ENCODE measurements at places on chromosomes 4 and X.

DNA sequence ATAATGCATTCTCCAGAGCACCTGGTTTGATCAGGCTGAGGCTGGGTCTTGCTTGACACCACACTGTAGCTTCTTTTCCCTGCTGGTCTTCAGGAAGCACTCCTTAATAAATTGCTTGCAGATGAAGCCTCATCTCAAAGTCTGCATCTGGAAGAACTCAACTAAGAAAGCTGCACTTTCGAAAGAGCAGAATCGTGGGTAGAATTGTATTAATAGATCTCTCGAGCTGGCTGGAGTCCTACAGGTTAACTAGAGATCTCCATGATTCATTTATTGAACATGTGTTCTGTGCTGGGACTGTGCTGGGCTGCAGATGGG lies 152.7 kb downstream of the STK32B start:
- no peak for DNase-seq

- no peak for DNase-seq
Observed at GRCh38 chrX:69185141-69185540, 19.9 kb upstream of the PJA1 start.

- DNase-seq: no peak
Observed at GRCh38 chr4:92249541-92249940, 54.2 kb upstream of the GRID2 start.

DNA sequence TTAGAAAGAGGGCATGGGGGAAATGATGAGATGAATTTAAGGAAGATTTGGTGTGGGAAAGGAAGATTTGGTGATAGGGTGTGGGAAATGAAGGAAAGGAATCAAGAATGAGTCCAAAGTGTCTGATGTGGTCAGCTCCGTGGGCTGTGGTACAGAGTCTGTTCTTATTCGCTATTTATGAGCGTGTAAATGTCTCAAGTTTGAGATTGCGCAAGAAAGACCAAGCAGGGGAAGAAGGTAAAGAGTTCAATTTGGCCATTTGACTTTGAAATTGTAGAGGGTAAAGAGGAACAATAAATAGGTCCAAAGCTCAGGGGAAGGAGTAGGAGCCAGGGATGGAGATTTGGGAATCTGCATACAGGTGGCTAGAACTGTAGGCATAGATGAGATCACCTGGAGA lies 11.3 kb upstream of the SMS start:
- DNase-seq: no peak

DNA sequence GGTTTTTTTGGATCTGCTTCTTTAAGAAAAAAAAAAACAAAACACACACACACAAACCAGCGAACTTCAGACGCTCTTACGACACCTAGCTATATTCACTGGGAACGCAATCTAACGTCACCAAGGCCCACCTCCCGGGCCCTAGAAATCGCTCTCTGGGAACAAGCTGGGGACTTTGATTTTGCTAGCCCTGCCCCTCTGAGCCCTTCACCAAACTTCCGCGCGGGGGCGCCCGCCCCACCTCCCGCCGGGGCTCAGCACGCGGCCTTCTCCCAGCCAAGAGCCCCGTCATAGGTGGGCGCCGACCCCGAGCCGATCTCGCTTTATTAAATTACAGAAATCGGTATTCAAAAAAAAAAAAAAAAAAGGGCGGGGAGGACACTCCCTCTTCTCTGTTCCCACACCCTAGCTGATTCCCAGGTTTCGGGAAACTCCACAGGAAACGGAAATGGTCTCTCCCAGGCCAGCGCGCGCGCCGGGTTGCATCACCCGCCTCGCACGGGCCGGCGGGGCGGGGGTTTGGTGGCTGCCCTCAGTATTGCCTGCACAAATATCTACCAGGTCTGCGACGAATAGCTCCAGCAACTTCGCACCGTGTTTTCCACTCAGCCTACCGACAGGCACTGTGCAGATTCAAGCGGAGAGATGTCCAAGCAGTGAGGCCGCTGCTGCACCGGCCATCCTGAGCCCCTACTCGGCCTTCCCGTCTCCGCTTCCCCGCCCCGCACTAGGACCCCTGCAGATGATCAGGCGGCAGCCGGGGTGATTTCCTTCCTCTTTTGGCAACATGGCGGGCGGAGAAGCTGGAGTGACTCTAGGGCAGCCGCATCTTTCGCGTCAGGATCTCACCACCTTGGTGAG lies at the start of gene EIF2S3:
TSS of gene EIF2S3 (plus strand) at position 775 of the 861 bp plus-strand sequence. CDS start at position 788, 13 bp downstream.
- DNase-seq: peak; percentile 65

DNA sequence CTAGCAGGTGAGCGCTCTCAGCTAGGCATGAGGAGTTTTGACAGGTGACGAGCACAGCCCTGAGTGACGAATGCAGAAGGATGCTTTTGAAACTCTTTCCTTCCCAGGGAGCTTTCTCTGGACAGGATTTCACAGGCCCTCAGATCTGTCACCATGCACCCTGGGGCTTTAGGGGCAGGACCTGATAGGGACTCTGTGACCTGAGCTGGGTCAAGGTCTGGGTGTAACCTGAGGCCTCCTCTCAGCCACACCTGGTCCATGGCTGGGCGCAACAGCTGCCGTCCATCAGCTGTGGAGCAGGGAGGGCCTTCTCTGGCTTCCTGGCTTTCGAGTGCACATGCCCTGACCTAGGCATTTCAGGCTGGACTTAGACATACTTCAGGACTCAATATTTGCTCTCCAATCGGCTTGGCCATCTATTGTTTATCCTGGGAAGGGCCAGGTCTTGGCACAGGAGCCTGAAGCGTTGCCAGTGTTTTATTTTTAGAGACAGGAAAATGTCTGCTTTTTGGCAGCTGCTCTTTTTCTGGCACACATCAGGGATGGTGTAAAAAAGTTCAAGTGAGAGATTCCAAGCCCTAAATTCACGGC lies 56.4 kb downstream of the C4orf51 start:
- no peak for DNase-seq

DNA sequence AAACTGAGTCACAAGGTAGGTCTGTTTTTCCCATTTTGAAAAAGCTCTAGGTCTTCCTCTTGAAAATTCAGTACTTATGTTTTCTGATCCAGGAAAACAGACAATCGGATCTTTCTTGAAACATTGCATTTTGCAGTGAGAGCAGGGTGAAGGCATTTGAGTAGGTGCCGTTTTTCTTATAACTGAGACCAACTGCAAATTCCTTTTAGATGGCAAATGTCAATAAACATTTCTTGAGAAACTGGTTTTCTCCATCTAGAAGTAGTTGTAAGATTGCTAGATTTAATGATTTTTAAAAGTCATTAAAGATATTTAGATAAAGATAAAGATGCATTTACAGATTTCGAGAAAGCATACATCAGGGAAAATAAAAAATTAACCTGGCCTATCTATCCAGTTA lies 92.4 kb downstream of the PHOX2B start:
- no peak for DNase-seq

DNA sequence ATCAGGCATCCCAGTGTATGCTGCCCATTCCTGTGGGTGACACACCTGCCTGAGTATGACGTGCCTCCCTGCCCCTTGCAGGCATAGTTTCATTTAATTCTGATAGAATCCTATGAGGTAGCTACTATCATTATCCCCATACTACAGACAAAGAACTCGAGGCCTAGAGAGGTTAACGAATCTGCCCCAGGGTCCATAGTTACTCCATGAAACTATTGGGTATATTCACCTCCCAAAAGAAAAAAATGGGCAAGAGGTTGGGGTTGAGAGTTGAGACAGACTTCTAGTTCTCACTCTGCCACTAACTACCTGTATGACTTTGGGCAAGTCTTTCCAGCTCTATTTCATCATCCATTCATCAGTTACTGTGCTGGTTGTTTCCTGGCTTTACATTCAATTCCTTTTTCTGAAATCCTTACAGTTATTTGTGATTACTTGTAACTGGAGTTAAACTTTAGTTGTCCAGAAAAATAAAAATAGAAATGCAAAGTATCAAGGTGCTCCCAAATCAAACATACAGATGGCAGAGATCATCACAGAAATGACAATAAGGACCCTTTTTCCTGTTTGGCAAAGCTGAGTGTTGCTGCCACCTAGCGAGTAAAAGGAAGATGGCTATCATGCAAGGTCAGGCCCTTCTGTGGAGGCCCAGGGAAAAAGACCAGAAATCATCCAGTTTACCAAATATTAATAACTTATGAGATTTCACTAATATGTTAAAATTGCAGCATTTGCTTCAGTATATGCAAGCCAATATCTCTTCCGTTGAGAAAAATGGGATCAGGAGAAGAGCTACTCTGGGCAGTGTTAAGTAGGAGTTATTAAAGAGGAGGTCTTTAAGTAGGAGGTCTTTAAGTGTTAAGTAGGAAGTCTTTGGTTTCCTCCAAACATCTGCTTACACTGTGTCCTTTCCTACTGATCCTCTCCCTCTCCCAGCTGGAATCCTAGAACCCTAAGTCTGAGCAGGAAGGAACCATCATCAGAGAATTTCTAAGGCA lies 17.1 kb upstream of the MAP7D3 start:
- peak; percentile 8 for DNase-seq

- DNase-seq: peak; percentile 4
Observed at GRCh38 chr4:13627178-13627605, 333 bp downstream of the BOD1L1 start.

GRCh38 chr4:37865450-37865849 lies 25.4 kb upstream of the TBC1D1 start:
- DNase-seq: no peak

DNA sequence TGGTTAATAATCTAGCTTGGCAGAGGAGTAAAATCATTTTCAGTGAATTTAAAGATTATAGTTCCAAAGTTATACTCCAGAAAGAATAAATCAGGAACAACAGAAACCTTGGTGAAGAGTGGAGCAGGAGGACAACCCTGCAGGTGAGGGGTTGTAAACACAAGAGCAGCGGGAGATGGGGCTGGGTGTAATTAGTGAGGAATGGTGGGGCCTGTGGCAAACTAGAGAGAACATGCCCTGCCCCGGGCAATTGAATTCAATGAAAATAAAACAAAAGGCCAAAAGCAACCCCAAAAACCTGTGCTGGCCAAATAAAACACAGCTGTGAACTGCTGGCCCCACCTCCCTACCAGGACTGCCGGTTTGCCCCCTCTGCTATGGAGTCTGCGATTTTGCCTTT lies 325.2 kb downstream of the NR3C2 start:
- no peak for DNase-seq

DNA sequence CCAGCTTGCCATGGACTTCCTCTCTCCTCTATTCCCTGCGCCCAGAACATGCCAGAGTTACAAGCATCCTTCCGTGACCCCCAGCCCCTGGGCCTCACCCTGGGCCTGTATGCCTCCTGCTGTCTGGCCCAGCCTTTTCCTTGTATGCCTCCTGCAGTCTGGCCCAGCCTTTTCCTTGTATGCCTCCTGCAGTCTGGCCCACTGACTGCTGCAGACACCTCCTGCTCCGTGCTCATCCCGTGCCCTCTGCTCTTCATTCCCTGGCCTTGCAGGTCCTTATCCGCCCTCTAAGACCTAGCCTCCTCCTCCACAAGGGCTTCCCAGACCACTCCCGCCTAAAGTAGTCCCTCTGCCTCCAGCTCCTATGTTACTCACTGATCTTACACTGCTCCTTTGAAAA lies 44.2 kb downstream of the IRF2 start:
- DNase-seq: no peak

- no peak for DNase-seq
Observed at GRCh38 chrX:150569155-150569477, 695 bp downstream of the MTM1 start.

DNA sequence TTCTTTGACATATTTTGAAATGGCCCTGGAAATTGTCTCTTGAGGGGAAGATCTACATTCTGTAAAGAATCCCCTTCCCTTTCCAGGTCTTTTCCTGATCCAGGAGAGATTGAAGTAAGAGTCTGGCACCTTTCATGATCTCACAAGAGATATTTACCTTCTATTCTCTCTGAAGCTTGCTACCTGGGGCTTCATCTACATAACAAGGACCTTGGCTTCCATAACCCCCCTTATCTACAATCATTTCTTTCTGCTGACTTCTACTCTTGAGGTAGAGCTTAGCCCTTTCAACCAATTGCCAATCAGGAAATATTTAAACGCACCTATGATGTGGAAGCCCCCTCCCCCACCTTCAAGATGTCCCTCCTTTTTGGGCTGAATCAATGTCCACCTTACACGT lies 383.7 kb upstream of the MAGEB18 start:
- DNase-seq: no peak

All from stimulated activated CD8-positive, alpha-beta memory T cell treated with anti-CD3 and anti-CD28 coated beads, Interleukin-4, amount 100 ng/mL, for 1 hour (primary cell).